ENCODE measurements at places on chromosomes 1 and 21.
A peak's percentile ranks its signal among the peaks of the same experiment; 100 is the strongest.

- no peak for DNase-seq
These were observed 19.2 kb downstream of the COL18A1 start for GRCh38 chr21:45423968-45424853.

- no peak for DNase-seq
These were observed 390.9 kb upstream of the ADGRL2 start for GRCh38 chr1:81409780-81410274.

GRCh38 chr1:201473296-201473695, 4.3 kb upstream of the PHLDA3 start:
- no peak for DNase-seq

GRCh38 chr1:205321162-205321958, at the start of gene NUAK2:
NUAK2 (minus strand) TSS chr1:205321745; CDS start chr1:205321628, 117 bp downstream.
- peak; percentile 97 for DNase-seq

DNA sequence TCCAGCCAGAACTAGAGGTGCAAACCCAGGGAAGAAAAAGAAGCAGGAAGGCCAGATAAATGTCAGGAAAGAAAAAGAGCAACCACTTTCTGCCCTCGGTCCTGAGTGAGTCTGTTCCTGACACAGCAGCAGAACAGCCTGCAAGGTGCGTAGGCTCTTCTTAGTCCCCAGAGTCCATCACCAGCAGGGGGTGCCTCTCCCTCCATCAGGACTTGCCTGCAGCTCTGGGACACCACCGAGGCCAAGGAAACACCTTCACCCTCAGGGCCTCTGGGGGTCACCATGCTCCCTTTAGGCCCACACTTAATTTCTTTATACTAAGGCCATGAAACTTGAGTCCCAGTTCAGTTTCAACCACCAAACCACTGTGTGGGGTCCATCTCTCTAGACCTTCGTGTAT, 43.7 kb upstream of the NFASC start:
- DNase-seq, result no peak

Measured in left lobe of liver (tissue), 2 donors.